ENCODE measurements at places on chromosomes 4 and X.

- DNase-seq, result no peak
Observed at GRCh38 chr4:115119804-115120352, 6.5 kb upstream of the NDST4 start.

GRCh38 chr4:10413177-10413576, 44.0 kb downstream of the ZNF518B start:
- DNase-seq, result no peak

DNA sequence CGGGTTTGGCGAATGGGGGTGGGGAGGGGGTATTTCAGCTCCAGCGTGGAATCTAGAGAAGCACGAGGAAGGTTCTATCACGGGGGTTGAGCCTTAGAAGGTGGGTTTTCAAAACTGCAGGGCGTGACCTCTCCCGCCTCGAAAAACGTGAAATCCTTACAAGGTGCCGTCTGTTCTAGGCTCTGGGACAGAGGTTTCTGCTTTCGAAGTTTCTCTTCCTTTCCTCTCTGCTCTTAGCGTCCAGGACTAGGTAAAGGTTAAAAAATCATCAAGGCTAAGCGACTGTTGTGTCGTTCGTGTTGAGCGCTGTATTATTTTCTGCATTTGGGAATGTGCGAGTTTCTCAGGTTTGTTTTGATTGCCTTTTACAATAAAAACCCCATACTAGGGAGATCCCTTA, 1.1 kb downstream of the FHL1 start:
- no peak for DNase-seq

DNA sequence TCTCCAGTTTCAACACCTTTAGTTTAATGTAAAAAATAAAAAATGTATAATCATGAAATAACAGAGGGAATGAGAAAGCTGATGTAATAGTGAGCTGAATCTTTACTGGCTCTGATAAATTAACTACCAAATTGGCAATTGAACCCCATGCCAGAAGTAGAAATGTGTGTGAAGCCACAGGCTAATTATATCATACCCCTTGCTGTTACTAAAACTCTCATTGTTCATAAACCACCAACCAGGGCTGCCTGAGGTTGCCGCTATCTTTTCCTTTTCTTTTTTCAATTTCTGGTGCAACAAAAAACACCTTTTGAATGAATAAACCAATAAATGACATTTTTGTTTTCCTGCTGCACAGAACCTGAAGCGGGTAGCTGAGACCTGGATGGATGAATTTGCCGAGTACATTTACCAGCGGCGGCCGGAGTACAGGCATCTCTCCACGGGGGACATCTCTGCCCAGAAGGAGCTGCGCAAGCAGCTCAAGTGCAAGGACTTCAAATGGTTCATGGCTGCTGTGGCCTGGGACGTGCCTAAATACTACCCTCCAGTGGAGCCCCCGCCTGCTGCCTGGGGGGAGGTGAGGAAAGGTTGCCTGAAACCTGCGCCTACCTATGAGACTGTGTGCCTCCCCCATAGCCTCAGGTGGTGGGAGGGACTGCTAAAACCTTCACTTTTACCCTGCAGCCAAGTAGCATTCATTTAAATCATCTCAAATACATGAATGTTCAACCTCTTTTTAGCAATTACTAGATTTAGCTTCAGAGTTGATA, 216.7 kb upstream of the GALNT7 start:
- DNase-seq, result no peak

- no peak for DNase-seq
Observed at GRCh38 chrX:23246001-23246400, 88.6 kb upstream of the PTCHD1 start.

DNA sequence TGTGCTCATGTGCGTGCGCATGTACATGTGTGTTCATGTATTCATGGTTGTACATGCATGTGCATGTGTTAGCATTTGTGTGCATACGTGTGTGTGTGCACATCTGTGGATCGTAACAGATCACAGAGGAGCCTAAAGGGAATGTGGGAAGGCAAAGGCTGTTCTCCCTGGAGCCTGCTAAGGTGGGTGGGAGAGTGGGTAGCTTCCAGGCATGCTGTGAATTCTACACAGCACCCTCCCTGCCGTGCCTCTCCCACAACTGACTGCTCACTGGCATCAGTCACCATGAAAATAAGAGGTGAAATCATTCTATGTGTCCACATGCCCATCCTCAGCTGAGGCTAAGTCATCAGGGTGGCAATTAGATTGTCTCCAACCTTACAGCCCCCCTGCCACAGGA, 600.9 kb downstream of the MID1IP1 start:
- DNase-seq, result no peak
